ENCODE measurements at places on chromosomes 7 and 10.

DNA sequence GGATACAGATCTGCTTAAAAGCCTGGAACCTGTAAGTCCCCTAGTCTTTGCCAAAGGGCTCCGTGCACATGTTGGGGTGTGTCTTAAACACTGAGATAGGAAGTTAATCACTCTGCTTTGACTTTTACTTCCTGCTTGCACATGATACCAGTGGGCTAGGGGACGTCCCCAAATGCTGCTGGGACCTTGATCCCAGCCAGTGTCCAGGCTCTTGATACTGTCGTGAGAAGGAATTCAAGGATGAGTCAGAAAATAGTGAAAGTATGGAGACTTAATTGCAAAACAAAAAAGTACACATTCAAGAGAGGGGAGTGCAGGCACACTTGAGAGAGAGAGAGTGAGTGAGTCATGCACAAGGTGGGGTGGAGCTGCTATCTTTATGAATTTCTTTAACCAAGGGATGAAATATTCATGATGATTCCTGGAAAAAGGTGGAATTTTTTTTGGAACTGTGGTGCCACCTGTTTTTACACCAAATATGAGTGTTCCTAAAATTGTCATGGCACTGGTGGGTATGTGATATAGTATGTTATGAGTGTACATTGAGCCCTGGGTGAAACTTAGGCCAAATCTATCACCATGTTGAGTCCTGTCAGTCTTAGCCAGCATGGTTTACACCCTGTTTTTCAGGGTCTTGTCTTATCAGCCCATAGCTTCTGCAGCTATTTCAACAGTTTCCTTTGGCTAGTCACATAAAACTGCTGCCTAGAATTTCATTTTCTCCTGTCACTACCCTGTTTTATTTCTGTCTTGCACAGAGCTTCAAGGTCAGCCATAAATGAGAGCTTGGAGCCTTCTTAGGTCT lies 88.3 kb upstream of the CYP26C1 start:
- peak; percentile 27 for DNase-seq

- DNase-seq: peak; percentile 32
Measured at GRCh38 chr7:27142580-27143022, 880 bp downstream of the HOXA5 start.

- DNase-seq: no peak
Measured at GRCh38 chr7:37393476-37393875, 55.2 kb downstream of the ELMO1 start.

GRCh38 chr10:1404323-1405260 lies 332.7 kb downstream of the ADARB2 start:
- no peak for DNase-seq

GRCh38 chr10:2893158-2893845 lies 174.0 kb upstream of the PFKP start:
- DNase-seq: no peak

- no peak for DNase-seq
Measured at GRCh38 chr7:11294218-11294617, 320.5 kb downstream of the PHF14 start.

DNA sequence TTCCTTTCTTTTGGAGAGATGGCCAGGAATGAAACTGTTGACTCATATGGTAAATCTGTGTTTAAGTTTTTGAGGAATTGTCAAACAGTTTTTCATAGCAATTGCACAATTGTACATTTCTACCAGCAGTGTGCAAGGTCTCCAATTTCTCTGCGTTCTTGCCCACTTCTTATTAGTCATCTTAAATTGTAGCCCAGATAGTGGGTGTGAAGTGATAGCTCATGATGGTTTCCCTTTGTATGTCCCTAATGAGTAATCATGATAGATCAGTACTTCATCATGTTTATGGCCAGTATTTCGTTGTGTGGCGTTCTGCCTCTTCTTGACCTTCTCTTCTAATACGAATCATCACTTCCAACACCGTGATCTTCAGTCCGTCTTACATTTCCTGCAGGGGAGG lies 136.3 kb downstream of the DOCK1 start:
- peak; percentile 7 for DNase-seq

- DNase-seq: no peak
Measured at GRCh38 chr7:74012842-74013249, 15.1 kb upstream of the ELN start.

DNA sequence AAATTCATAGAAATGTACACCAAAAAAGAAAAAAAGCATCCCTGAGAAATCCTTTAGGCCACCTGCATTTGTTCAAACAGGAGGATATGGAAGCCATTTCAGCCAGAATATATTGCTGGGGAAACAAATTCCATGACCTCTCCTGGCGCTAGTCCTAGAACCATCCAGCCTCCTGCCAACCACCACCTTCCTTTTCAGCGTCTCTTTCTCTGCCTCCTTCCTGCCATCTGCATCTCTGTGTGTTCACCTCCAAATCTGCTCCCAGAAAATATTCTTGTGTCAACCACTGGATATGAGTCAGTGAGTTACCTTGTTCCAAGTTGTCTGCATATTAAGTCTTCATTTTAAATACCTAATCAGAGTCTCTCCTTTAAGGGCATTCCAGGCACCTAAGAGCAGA lies 50.6 kb upstream of the NPY start:
- no peak for DNase-seq

DNA sequence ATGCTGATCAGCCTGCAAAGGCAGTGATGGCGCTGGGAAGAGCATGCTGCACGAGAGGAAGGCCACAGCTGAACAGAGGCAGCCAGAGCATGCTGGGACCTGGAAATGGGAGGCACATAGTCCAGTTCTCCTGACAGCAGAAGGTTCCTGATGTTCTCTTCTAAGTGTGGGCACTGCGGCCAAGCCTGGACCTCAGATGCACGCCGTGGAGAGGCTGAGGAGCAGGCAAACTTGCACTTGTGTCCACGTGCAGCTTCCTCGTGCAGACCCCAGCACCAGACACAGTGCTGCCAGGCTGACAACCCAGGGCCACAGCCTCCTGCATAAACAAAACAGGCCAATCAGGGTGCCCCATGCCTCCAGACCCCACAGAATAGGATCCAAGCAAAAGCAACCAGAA lies 93.5 kb upstream of the LANCL2 start:
- DNase-seq: no peak

GRCh38 chr7:13920053-13920697 lies 69.3 kb downstream of the ETV1 start:
- peak; percentile 36 for DNase-seq

DNA sequence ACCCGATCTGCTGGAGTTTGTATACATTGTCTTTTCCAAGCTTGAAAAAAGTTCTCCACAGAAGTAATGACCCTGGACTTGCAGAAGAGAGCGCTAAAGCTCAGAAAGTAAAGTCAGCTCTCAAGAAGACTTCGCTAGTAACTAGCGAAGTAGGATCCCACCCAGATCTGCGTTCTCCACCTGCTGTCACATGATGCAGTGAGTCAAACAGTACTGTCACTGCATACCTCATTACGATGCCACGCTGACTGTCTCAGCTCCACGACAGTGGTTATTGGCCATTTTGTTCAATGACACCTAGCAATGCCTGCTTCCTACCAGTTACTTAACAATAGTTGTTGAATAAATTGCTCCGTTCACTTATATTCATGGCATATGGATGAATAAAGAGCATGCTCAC lies 29.7 kb upstream of the SEC61G start:
- DNase-seq: peak; percentile 30
